SK-MEL-5 (cell line): ENCODE measurements at places on chromosomes 12 and 14. TPM values are rescaled to one million over a fixed set of nuclear protein-coding genes. Genes with fewer than 3 reads are reported as not detected.

The XPOT gene
- total RNA-seq = 154 and 156 TPM in 2 replicates

The SOX5 gene
- total RNA-seq = 10.4 and 12.2 TPM in 2 replicates

The LGR5 gene
- not detected in 2 replicates for total RNA-seq

The MYO1A gene
- total RNA-seq = not detected in 2 replicates

The CISTR gene
- not detected in 2 replicates for total RNA-seq

The HHIPL1 gene
- 0.03 and 0.16 TPM in 2 replicates for total RNA-seq

The BCL2L14 gene
- not detected in 2 replicates for total RNA-seq

The TNS2 gene
- total RNA-seq = 13.9 and 15.9 TPM in 2 replicates

The FLVCR2 gene
- total RNA-seq = 2.5 and 2.6 TPM in 2 replicates

The KCNK10 gene
- total RNA-seq = 0.69 and 1.9 TPM in 2 replicates

The ERP27 gene
- total RNA-seq = 0.61 and 0.74 TPM in 2 replicates

The KCTD10 gene
- 17.2 and 24.6 TPM in 2 replicates for total RNA-seq

The ENDOU gene
- not detected in 2 replicates for total RNA-seq

The KRT77 gene
- total RNA-seq = not detected in 2 replicates

The KERA gene
- total RNA-seq = not detected in 2 replicates

The ADAM21 gene
- total RNA-seq = not detected in 2 replicates

The OTX2 gene
- not detected in 2 replicates for total RNA-seq

The RNASE7 gene
- not detected in 2 replicates for total RNA-seq

The SERPINA9 gene
- total RNA-seq = not detected in 2 replicates

The LYZ gene
- total RNA-seq = 0.37 and 0.88 TPM in 2 replicates

The MYO1H gene
- 0.08 TPM in 1 of 2 replicates, not detected in the other for total RNA-seq

The GUCY2C gene
- 0.03 and 0.11 TPM in 2 replicates for total RNA-seq

The FOXN4 gene
- total RNA-seq = not detected in 2 replicates

The SIX4 gene
- total RNA-seq = 3.9 and 4.7 TPM in 2 replicates

The P2RX2 gene
- not detected in 2 replicates for total RNA-seq

The TRIM9 gene
- 7.7 and 8.7 TPM in 2 replicates for total RNA-seq

The DLK1 gene
- total RNA-seq = 8.2 and 8.5 TPM in 2 replicates

The NEDD1 gene
- 31.9 and 37.3 TPM in 2 replicates for total RNA-seq

The NXPH4 gene
- 5.1 and 5.4 TPM in 2 replicates for total RNA-seq

The TSFM gene
- 77.3 and 80.2 TPM in 2 replicates for total RNA-seq

The SLC25A21 gene
- 1.8 TPM in 1 of 2 replicates, not detected in the other for total RNA-seq

The TPCN1 gene
- total RNA-seq = 14.3 and 16.3 TPM in 2 replicates

The CEBPE gene
- total RNA-seq = not detected in 2 replicates
